Calu3 (cell line): ENCODE measurements at places on chromosomes 2 and 18. TPM values are rescaled to one million over a fixed set of nuclear protein-coding genes. Genes with fewer than 3 reads are reported as not detected.

GRCh38 chr18:48867978-48868377 is 82.8 kb downstream of the SMAD7 start:
- DNase-seq, result no peak

DNA sequence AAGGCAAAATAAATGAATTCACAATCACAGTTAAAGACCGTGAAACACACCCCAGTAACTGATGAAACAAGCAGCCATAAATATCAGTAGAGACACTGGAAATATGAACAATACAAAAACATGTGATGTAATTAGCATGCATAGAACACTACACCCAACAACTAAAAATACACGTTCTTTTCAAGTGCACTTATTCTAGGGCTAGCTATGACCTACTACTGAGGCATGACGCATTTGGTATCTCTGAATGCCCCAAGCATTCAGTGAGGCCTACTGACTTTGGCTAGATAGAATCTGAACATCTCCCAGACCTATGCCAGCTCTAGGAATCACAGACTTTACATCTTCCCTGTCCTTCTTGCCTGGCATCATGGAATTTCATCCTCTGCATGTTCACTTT is 450.0 kb upstream of the ID2 start:
- DNase-seq, result no peak

DNA sequence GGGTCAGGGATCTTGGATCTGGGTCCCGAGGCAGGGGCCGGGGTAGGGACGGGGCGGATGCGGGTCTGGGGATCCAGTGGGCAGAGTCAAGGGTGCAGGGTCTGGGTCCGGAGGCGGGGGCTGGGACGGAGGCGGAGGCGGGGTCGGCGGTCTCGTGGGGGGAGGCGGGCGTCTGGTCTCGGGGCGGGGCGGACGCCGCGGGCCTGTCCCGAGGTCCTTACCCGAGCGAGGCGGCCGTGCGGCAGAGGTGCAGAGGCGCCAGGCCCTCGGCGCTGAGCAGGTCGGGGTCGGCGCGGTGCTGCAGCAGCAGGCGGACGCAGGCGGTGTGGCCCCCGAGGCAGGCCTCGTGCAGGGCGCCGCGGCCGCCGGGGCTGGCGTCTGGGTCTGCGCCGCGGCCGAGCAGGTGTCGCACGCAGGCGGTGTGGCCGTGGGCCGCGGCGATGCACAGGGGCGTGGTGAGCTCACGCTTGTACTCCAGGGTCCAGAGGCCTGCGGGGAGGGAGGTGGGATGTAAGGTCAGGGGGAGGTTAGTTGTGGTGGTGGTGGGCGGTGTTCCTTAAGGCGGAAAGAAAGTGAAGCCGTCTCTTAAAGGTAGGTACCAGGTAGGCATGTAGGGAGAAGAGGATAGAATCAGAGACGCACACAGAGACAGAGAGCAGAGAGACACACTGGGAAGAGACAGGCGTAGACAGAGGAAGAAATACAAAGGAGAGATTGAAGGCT is 26.6 kb downstream of the ASB18 start:
- DNase-seq, result no peak

Gene REEP1
- total RNA-seq, result 4.7 and 5.3 TPM in 2 replicates

DNA sequence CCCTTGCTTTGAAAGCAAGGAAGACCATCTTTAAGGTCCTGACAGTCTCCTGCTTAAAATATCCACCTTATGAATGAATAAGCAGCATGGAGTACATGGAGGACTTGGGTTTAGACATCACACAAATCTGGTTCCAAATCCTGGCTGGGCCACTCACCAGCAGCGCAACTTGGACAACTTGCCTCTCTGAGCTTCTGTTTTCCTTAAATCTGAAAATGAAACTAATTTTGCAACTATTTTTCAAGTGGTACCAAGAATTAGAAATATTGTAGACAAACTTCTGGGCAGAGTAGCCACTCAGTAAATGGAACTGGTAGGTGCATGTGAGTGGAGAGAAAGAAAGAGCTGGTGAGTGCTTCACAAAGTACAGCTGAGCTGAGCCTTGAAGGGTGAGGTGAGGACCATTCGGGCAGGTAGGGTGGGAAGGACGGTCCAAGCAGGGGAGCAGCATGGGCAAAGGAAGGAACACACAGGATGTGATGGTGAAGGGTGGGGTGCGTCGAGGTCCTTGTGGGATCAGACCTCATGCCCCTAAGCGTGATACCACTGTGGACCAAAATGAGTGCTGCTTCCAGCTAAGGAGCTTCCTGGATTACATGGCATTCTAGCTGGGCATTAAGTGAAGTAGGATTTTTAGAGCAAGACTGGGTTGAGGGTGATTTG is 14.4 kb upstream of the TET3 start:
- DNase-seq, result no peak

Gene MROH2A
- 0.33 and 0.76 TPM in 2 replicates for total RNA-seq

GRCh38 chr2:232328516-232329460 is 49.8 kb upstream of the ALPP start:
- no peak for DNase-seq

DNA sequence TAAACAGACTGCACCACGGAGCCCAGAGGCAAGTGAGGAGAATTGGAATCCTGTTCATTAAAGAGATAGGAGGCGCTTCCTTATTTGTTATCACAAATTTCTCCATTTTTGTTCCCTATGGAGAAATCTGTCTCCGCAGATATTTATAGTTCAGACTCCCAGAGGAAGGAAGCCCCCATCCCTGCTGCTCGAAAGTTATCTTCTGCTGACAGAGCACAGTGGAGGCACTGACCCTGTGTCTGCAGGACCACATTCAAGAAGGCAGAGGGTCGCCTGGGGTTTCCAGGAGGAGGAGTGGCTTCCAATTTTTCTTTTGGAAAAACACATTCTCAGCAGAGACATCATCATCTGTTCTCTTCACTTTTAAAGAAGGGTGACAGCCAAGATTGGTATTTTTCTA is 73.0 kb upstream of the GPR45 start:
- DNase-seq, result no peak

GRCh38 chr2:197159661-197160211 is 150.8 kb downstream of the ANKRD44 start:
- DNase-seq, result peak; percentile 52

Gene OSBPL6
- 1.0 and 2.3 TPM in 2 replicates for total RNA-seq
